ENCODE measurements at places on chromosomes 7 and 10.
A peak's percentile ranks its signal among the peaks of the same experiment; 100 is the strongest.

DNA sequence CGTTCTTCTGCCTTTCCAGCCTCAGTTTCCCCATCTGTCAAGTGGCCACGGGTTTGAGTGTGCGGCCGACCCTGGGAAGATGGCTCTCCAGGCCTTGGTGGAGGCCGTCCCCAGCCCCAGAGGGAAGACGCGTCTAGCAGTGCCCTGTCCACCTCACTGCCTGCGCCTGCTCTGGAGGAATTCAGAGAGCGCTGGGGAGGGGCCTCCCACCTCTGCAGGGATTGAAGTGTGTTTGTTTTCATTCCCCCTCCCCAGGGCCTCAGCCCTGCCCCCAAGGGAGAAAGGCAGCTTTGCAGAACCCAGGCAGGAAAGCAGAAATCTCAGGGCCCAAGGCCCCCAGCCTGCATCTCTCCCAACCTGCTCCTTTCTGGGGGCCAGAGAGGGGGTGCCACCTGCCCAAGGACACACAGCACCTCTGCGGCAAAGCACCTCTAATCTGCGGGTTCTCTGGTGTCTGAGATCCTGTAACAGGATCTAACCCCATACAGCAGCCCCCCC lies 91.0 kb downstream of the MICALL2 start:
- DNase-seq = no peak

- DNase-seq = no peak
Measured at GRCh38 chr10:45599646-45600045, 72.9 kb downstream of the ZFAND4 start.

- no peak for DNase-seq
Measured at GRCh38 chr10:123399276-123399839, 245.2 kb downstream of the BUB3 start.

DNA sequence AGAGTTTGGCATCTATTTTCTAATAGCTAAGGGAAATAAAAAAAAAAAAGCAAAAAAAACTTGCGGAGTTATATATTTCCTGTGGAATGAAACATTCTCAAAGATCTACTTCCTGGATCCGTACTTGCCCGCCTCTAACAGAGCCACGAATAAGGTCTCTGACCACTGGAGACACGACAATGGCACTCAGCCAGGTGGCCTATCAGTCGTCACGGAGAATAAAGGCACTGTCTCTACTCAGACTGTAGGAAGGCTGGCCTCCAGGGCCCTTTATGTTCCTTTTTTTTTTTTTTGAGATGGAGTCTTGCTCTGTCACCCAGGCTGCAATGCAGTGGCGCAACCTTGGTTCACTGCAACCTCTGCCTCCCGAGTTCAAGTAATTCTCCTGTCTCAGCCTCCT lies 58.7 kb downstream of the RGS10 start:
- DNase-seq = no peak

- DNase-seq = no peak
Measured at GRCh38 chr7:55588379-55588699, 16.0 kb upstream of the VOPP1 start.

- peak; percentile 78 for DNase-seq
Measured at GRCh38 chr10:17428351-17429097, 25.9 kb downstream of the ST8SIA6 start.
